Stimulated activated CD8-positive, alpha-beta memory T cell treated with anti-CD3 and anti-CD28 coated beads, Interleukin-4, amount 100 ng/mL, for 48 hours (primary cell): ENCODE measurements at places on chromosomes 6 and 20.

- DNase-seq: no peak
These were observed 24.1 kb downstream of the CFAP61 start for GRCh38 chr20:20076297-20077065.

GRCh38 chr6:15911753-15912504 is 217.0 kb upstream of the MYLIP start:
- peak; percentile 59 for DNase-seq

DNA sequence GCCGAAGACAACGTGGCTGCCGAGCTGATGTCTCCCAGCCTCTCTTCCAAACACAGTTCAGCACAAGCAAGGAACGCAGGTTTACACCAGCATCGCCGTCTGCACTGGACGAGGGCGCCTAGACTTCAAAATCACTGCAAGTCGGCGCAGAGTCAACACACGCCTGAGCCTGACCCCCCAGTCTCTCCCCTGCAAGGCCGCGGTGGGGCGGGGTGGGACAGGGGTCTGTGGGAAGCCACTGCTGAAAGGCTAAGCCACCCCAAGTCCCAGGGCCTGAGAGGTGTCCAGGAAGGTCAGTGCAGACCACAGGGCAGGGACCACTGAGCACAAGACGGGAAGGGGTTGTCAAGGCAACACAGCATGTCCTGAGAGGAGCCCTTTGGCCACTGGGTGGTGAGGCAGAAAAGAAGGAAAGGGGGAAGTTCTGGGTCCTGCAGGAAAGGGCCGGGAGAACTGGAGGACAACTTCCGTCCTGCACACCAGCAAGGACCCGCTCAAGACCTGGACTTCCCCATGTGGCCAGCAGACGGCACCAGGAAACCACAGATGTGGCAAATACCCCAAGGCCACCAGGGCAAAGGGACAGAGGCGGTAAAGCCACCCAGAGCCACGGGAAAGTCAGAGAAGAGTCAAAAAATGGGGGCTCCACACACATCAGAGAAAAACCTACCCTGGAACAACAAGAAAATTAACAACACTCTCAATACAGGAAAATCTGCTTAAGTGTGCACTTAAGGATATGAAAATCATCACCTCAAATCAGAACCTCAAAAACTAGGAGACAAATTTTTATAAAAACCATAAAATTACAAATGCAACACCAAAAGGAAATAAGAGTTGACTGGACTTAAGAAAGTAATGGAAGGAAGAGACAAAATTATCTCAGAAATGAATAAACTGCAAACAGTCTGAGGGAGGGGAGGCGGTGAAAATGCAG is 84.8 kb downstream of the TAF4 start:
- DNase-seq: no peak

DNA sequence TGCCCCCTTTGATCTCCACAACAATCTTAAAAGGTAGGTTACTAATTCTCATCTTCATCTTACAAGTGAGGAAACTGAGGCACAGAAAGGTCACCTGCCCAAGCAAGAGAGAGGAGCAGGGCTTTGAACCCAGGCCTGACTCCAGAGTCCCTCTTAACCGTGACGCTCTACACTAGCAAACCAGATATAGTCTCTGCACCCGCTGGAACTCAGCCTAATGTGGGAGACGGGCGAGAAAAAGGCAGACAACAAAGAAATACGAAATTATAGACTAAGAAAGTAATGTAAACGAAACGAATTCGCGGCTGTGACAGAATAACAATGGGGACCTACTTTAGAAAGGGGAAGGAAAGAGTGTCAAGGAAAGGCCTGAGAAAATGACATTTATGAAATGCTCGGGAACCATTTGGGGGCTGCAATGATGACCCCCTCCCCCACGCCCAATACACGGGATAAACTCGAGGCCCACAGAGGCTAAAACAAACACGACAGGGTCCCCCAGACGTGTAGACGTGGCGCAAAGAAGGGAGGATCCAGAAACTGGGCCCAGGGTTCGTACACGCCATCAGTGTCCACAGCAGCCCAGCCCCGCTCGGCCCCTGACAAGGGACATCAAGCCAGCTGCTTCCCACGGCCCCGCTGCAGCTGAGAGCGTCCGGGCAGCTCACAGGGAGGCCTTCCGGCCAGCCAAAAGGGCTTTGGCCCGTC is 637 bp downstream of the TRPC4AP start:
- DNase-seq: no peak

- peak; percentile 75 for DNase-seq
These were observed 108.2 kb upstream of the GMDS start for GRCh38 chr6:2353412-2354137.
